Muscle of arm (tissue), 14 donors: ENCODE measurements at places on chromosomes 13 and 19. TPM values are rescaled to one million over a fixed set of nuclear protein-coding genes. Genes with fewer than 3 reads are reported as not detected.

ACER1 gene
- polyA plus RNA-seq = 0.11 TPM

ATXN8OS gene
- polyA plus RNA-seq = not detected

FGF22 gene
- not detected for polyA plus RNA-seq

ZNF223 gene
- 8.9 TPM for polyA plus RNA-seq

ADGRE3 gene
- 0.16 TPM for polyA plus RNA-seq

BRSK1 gene
- polyA plus RNA-seq = 5.9 TPM

ANO8 gene
- 8.1 TPM for polyA plus RNA-seq

ZNF439 gene
- 4.6 TPM for polyA plus RNA-seq

ZNF724 gene
- polyA plus RNA-seq = 3.4 TPM

NLRP9 gene
- not detected for polyA plus RNA-seq

CCNA1 gene
- polyA plus RNA-seq = 1.1 TPM

DIAPH3 gene
- 11.7 TPM for polyA plus RNA-seq

SMIM17 gene
- 1.3 TPM for polyA plus RNA-seq

CAPN12 gene
- 1.1 TPM for polyA plus RNA-seq

KPNA3 gene
- polyA plus RNA-seq = 32.7 TPM

ICAM5 gene
- polyA plus RNA-seq = 0.05 TPM

PNMA8B gene
- polyA plus RNA-seq = 2.4 TPM

OSCAR gene
- polyA plus RNA-seq = 0.23 TPM

GRCh38 chr19:12703046-12703445 is 6.6 kb upstream of the FBXW9 start:
- DNase-seq = peak; percentile 41

DNA sequence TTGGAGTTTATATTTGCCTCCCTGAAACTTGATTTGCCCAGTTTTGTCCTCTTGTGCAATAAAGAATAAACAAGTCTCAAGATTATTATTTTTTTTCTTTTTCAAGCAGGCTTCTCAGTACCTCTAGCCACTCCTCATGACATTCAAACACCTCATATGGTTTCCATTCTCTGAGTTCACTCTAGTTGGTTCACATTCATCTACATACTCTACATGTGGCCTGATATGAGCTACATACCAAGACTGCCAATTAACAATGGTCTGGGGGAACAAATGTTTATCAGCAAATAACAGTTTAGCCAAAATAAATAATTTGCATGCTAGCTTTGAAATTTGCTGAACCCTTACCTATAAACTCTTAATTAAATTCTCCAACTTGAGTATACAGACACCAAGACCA is 22.5 kb downstream of the KCNRG start:
- no peak for DNase-seq

DNA sequence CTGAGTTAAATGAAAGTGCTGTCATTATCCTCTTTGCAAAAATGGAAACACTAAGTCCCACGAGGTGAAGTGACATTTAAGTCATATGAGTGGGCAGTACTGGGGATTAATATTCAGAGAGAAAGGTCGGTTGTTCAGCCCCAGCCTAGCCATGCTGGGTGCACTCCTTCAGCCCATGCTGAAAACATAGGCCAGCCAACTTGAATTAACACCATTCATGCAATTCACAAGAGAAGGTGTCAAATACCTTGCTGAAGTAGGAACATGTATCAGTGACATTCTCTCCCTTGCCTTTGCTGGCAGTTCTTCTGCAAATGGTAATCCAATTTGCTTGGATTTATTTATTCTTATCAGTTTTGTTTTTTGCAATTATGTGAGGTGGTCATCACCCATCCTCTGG is 256.3 kb downstream of the DNAJC15 start:
- DNase-seq = no peak

DNA sequence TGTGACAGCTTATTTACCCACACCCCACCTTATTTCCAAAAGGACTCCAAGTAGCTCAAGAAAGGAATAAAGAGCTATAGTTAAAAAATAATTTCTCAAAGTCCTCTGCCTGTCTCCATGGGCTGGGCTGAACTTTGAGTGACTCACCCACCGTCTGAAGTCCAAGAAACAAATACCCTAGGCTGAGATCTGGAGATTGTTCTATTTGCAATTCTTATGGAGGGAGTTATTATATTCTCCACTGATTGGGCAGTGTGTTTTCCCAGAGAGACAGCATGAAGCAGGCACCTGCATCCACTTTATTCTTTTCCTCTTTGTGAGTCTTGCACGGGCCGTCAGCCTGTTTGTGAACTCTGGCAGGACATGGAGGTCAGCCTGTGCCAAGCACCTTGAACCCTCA is 63.2 kb downstream of the SHISA2 start:
- no peak for DNase-seq

DNA sequence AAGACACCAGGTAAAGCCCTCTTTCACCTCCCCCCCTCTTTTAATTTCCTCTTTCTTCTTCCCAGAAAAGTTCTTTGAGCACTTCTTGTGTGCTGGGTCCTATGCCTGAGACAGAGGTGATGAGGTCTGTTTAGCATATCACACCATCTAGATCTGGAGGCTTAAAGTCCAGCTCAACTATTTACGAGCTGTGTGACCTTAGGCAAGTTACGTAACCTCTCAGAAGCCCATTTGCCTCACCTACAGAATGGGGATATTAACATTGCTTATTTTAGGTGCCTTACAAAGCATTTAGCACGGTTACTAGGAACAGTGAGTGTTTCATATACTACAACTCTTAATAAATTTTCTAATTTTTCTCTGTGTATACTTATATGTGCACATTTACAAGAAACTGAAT is 47.7 kb downstream of the ADGRE1 start:
- DNase-seq = no peak

DNA sequence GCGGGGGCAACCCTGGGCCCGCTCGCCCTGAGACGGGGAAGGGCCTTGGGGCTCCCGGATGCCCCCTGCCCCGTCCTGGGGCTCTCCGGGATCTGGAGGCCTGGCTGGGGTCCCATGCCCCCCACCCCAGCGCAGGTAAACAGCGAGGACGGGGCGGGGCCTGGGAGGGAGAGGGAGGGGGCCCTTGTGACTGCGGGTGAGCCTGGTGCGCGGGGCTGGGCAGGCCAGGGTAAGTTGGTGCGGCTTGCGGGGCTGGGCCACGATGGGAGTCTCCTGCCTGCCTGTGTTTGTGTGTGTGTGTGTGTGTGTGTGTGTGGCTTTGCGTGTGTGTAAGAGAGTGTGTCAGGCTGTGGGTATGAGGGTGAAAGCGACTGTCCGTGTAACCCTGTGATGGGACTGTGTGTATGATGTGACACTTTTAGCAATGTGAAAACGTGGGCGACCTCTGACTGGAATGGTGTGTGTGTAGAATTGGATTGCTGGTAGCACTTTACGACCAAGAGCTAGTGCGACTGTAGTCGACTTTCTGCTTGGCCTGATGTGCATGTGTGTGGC is 426 bp downstream of the KLC3 start:
- DNase-seq = no peak

DNA sequence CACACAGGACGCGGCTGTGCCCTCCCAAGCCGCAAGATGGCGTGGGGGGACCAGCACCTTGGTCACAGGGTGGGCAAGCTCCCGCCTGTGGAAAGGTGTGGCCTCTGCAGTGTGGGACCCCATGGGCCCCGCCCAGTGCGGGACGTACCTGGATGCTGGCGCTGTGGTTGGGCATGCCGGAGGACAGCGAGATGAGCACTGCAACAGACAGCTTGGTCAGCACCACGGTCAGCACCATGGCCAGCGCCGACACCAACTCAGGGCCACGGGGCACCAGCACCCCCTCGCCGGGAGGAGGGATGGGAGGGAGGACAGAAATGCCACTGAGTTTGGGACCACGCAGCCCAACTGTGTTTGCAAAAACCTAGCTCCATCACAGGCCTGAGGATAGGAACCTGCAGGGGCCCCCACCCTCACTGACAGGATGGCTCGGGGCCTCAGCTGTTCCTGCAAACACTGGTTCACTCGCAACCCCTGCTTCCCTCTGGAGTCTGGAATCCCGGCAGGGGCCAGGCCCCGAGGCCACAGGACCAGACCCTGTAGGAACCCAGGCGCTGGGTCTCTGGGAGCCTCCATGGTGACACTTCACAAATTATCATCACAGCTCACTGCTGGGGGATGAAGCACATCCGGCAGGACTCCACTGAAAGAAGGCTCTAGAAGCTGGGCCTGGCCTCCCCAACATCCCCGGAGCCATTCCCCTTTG is 27.1 kb downstream of the IZUMO4 start:
- DNase-seq = no peak

DNA sequence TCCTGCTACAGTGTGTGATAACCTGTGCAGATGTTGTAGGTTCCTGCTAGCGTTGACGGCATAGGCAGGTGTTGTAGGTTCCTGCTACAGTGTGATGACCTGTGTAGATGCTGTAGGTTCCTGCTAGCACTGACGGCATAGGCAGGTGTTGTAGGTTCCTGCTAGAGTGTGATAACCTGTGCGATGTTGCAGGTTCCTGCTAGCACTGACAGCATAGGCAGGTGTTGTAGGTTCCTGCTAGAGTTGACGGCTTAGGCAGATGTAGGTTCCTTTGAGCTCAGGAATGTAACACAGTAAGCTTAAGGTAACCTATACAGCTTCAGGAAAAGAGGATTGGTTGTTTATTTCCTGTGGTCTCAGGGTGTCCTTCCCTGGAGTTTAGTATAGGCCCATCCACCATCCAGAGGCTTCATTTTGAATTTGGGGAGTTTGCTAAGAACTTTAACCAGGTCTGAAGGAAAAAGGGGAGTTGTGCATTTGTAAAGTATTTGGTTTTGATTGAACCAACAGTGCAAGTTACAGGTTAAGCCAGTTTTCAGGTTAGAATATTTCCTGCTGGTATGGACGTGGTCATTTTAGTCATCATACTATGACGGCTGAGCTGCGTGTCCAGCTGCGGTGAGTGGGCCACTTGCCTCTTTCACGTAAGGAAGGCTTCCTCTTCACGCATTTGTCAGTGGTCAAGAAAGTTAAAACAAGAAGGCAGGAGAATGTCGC is 53.8 kb downstream of the ATP11A start:
- DNase-seq = no peak

GRCh38 chr13:33817513-33817900 is 442 bp upstream of the RFC3 start:
- no peak for DNase-seq

DNA sequence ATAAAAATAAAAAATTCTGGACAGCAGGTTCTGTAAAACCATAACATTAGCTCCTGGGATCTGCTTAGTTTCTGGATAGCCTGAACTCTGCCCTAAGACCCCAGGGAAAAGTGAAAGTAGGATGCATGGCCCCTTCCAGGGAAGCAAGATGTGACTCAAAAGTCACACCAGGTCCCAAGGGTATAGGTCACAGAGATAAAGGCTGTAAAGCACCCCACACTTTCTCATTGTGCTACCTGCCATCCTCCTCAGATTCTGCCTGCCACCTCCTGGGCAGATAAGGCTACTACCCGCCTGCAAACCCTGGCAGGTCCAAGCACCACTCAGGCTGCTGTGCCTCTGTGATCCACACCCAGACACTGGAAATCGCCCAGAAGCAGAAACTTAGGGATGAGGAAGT is 20.6 kb downstream of the FFAR2 start:
- DNase-seq = no peak

DNA sequence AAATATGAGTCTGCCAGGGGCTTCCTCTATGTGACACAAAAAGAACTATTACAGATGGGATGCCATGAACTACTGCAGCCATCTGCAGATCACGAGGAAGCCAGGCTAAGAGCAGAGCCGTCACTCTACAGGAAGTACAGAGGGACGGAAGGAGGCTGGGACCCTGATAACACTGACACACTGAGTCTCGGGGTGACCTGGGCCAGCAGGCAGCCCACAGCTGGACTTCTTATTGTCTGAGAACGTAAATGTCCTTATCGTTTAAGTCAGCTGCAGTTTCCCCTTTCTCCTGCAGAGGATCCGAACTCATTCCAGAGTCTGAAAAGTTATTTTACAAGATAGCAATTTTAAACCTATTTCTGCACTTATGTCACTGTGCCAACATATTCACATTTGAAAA is 20.7 kb downstream of the PARP4 start:
- no peak for DNase-seq

- no peak for DNase-seq
These were observed 5.8 kb upstream of the KBTBD7 start for GRCh38 chr13:41200126-41200525.

DNA sequence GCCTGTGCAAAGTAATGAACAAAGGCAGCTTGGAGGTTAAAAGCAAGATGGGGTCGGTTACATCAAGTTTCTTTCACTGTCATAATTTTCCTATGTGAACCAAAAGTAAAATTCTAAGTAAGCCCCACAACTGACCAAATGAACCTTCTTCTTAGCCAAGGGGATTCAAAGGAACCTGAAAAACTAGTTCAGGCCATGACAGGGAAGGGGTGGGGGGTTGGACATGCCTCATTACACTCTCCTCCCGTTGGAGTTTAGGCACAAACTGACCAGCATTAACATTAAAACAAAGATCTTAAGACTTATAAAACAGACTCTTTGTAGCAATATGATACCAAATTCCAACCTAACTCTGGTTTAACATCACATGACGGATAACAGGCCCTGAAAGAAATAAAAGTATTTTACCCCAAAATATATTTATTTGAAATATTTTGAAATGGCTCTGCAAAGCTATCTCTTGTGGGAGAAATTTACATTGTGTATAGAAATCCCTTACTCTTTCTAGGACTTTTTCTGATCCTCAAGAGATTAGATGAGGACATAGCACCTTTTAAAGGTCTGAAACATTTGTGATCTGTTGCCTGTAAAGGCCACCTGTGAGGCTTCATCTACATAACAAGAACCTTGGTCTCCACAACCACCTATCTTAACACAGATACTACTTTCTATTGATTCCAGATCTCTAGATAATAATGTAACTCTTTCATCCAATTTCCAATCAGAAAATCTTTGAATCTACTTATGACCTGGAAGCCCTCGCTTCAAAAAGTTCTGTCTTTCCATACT is 1829.0 kb upstream of the MIR17HG start:
- DNase-seq = no peak

GRCh38 chr13:80235967-80236302 is 105.0 kb downstream of the SPRY2 start:
- no peak for DNase-seq

DNA sequence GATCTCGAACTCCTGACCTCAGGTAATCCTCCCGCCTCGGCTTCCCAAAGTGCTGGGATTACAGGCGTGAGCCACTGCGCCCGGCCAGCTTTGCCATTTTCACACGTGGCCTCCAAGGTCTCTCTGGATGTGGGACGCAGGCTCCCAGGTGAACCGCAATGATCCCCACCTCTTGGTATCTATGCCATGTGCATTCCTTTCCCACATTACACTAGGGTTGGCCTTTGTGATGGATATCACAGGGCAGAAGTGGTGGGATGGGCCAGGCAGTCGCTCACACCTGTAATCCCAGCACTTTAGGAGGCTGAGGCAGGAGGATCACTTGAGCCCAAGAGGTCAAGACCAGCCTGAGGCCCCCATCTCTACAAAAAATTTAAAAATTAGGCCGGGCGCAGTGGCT is 22.4 kb downstream of the FGF21 start:
- no peak for DNase-seq
